ENCODE measurements at places on chromosomes 4 and X.

- no peak for DNase-seq
These were observed 799.4 kb upstream of the AGA start for GRCh38 chr4:178241601-178242118.

DNA sequence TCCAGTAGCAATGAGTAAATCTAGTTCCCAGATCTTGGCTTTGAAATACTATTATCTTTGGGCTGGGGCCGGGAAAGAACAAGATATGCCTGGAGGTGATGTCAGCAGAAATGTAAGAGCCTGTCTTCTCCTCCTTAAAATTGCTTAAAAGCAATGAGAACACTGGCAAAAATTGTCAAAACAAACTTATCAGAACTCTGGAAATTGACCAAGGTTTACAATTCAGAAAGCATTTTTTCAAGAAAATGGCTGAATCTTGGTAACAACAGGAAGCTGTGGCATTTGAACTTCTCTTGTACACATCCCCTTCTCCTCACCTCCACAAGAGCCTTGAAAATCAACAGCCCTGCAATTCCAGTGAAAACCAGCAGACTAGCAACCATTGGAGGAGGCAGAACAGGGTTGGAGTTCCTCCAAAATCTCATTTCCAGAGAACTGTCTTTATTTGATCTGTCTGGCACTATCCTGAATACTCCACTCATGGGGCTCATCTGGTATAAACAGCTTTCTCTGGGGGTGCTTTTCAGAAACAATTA is 13.5 kb downstream of the TIMP1 start:
- no peak for DNase-seq

DNA sequence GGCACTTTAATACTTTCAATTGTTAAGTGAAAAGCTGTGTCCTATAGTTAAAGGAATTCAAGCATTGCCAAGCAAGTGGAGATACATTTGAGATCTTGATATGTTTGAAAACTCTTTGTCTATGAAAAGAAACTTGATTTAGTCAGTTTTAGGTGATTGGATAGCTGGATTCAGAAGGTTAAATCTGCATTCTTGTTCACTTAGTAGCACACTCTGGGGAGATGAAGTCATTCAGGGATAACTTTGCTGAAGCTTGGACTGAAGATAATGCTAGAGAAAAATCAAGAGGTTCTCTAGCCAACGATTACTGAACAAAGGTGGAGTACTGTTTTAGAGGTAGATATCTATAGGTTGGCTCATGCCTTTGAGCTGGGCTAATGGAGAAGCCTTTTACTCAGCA is 90.6 kb downstream of the DCAF8L2 start:
- DNase-seq: no peak

DNA sequence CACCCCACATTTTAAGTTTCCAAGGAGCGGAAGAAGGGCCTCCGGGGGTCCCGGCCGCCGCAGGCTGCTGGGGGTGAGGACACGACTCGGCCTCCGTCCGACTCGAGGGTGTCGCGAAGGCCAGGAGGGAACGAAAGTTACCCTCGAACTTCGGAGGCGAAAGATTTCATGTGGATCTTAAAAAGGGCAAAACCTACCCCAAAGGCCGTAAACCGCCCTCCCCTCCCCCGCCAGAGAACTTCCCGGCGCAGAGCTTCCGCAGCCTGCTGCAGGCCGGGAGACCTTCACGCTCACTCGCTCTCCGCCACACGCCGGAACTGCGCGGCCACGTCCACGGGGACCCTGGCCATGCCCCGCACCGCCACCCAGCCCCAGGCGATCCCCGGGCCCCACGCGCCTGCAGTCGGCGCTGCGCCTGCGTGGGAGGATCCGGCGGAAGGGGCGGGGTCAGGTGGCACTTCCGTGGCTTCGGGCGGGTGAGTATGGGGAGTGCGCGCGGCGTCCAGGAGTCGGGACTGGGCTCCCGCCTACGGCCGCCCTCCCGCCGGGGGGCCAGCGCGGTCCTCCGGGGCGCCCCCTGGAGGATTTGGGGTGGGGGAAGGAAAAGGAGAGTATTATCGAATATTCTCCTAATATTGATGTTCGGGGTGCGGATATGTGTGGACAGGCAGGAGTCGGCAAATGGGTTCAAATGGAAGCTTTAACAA is at the start of gene MMAA:
MMAA (plus strand) TSS at position 454 of the 707 bp plus-strand sequence. CDS start 19,755 bp downstream, outside the sequence.
- peak; percentile 96 for DNase-seq

DNA sequence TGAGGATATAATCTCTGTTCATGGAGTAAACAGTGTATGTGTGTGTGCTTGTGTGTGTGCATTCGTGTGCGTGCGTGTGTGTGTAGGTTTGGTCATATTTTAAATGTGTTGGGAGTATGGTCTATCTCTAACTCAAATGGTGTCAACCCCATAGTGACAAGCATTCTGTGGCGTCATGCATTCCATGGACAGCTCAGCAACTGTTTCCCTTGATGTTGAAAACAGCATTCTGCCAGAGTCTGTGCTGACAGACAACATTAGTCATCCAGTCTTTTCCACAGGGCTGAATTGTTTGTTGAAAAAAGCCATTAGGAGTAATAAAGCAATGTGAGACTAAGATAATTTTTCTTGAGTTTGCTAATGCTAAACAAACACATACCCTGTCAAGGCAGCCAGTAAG is 706.6 kb downstream of the PCDH19 start:
- no peak for DNase-seq

DNA sequence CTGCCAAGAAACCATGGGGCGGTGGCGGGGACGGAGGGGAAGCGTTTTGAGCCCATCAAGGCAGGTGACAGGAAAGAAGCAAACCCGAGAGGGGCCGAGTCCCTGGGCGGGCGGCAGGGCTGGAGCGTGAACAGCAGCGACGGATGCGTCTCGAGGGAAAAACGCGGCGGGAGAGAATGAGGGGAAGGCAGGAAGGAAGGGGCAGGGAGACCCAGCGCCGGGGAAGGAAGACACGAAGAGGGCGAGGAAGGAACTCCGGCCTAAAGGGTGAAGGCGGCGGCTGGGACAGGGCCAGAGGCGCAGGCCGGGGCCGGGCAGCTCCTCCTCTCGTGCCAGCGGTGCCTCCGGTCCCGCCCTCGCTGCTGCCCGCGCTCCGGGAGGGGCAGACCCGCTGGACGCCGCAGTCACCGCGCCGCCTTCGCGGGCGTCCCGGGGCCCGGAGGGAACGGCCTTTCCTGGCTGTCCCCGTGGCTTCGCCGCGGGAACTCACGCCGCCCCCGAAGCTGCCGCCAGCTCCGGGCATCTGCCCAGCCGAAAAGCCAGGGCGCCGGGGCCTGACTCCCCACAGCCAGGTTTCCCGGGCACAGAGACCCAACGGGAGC is 751 bp upstream of the RGS12 start:
- no peak for DNase-seq

GRCh38 chr4:157978680-157979361 is 194.0 kb downstream of the GASK1B start:
- peak; percentile 9 for DNase-seq

DNA sequence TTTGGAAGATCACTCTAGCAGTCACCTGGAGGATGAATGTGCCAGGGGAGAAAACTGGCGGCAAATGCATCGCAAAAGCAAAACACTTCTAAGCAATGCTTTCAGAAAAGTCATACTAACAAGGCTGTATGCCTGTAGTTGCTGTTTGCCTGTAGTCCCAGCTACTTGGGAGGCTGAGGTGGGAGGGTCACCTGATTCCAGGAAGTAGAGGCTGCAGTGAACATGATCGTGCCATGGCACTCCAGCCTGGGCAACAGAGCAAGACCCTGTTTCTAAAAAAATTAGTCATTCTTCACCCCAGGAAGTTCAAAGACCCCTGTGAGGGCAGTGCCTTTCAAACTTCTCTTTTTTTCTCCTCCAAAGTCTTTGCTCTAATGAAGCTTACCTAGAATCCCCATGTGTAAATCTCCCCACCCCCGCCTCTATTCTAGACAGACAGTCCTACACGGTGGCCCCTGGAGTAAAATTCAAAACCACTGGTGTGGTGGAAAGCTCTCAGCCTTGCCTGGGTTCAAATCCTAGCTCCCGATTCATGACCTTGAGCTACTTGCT is 5.5 kb downstream of the SOWAHD start:
- DNase-seq: no peak

DNA sequence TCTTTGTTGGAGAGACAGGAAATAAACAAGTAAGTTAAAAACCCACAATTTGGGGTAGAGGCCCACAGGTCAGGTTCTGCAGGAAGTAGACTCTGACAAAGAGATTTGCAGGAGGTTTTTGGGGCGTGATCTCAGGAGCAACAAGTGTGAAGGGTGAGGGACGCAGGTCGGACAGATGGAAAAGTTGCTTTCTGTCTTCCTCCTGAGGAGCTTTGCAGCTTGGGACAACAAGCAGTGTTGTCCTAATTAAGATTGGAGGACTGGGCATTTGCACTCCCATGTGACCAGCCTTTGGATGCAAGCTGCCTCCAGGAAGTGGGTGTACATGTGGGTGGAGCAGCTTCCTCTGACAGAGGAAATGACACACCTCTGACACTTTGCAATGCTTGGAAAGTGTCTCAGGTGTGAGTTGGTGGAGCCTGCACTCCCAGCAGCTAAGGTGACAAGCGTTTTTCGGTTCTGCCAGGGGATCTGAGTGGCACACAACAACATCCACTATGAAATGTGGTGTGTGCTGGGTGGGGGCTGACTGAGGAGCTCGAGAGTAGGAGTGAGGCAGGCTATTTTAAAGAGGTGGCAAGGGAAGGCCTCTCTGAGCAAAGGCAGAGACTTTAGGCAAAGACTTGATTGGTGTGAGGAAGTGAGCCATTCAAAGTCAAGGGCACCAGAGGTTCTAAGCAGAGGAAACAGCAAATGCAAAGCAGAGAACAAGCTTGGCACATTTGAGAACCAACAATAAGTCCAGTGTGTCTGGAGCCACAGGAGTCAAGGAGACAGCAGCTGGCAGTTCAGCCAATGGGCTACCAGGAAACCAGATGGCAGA is 339.8 kb upstream of the GATB start:
- peak; percentile 85 for DNase-seq

DNA sequence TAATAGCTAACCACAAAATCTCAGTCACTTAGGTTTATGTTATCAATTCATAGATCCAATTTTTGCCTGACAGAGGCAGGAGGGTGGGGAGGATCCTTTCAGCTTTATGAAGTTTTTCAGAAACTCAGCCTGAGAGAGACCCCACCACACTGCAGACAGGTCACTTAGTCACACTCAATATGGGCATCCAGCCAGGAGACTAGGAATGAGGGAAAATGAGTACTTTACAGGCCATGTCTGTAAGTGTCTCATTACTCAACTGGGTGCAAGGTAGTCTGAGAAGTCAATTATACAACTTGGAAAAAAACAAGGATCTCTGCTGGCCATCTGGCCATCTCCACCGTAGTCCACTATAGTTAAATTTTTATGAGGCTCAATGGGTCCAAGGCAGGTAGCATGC is 365.9 kb downstream of the INPP4B start:
- DNase-seq: no peak

- DNase-seq: peak; percentile 51
These were observed 109.7 kb downstream of the ZNF827 start for GRCh38 chr4:145828802-145829485.

- DNase-seq: no peak
These were observed 71.8 kb downstream of the RAPGEF2 start for GRCh38 chr4:159174645-159175084.

All from stimulated activated naive CD8-positive, alpha-beta T cell treated with anti-CD3 and anti-CD28 coated beads, Interleukin-15, amount 100 ng/mL, for 72 hours (primary cell).